ENCODE measurements at places on chromosomes 7 and 10.

DNA sequence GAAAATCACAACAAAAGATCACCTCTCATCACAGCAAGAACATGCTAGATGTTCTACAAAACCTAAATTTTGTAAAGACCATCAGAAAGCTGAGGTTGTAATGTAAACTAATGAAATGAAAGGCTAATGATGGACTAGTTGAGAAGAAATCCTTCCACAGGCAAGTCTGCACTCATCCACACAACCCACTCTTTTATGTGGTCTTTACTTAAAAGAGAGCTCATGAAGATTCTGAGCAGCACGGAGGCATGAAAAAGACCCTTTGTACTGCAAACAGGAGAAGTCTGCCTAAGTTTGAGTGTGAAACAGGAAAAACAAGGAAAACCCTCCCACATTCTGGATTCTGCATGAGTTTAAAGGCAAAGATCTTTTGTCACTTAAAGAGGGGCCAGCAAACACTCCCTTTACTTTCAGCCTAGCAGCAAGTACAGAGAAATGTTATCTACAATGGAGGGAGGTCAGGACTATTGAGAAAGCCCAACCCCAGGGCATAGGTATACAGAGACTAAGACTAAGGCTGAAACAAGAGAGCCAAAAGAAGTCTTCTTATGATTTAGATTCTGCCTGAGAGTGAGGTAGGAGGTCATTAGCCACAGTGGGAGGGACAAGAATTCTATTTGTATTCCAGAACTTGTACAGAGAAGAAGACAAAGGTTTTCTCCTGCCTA is 521.2 kb upstream of the TEX47 start:
- DNase-seq = no peak

DNA sequence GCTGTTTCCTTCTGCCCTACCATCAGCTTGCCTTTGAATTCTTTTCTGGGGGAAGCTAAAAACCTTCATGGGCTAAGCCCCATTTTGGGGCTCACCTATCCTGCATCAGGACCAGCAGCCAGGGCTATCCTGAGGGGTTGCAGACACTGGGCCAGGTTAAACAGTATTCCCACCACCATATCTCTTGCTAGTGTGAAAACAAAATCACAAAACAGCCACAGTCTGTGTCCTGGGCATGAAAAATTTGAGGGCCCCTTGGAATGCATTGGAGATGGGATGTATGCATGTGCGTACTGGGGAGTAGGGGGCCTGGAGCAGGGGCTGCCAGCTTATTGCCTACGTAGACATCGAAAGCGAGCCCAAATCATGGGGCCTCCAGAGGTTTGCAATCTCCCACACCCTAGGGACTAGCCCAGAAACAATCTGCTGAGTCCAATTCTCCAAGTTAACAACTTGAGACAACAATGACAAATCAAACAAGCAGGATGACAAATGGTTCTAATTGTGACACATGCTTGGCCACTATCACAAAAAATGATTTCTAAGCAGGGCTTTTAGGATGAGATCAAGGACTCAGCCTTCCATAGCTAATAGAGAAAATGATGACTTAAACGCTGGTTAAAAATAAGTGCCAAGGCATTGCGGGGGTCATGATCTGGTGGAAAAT is 557.1 kb downstream of the KCNMA1 start:
- no peak for DNase-seq

DNA sequence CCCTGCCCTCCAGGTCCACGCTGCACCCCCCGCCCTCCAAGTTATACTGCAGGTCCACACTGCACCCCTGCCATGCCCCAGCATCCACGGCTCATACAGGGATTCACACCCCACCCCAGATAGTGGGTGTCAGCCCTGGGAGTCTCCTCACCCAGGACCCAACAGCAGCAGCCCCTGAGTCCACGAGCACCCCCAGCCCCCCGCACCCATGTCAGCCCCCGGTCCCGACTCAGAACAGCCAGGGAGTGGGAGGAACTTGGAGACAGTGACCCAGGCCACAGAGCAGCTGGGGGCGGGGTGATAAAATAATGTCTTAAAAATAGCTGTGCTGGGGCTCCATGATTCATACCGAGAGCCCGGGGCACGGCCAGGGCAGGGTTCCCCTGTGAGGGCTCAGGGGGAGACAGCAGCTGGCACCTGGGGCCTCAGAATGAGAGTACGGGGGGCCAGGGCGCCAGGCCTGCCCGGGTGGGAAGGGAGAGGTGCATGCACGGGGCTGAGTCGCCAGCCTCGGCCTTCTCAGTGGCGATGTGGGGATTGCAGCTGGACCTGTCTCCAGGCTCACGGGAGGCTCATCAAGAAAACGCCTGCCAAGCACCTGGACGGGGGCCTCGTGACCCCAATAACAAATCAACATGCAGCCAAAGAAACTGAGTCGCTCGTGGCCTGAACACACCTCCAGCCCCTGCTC is 29.8 kb downstream of the ADAP1 start:
- DNase-seq = no peak

GRCh38 chr7:133697585-133697984 is 429.6 kb upstream of the LRGUK start:
- DNase-seq = no peak

DNA sequence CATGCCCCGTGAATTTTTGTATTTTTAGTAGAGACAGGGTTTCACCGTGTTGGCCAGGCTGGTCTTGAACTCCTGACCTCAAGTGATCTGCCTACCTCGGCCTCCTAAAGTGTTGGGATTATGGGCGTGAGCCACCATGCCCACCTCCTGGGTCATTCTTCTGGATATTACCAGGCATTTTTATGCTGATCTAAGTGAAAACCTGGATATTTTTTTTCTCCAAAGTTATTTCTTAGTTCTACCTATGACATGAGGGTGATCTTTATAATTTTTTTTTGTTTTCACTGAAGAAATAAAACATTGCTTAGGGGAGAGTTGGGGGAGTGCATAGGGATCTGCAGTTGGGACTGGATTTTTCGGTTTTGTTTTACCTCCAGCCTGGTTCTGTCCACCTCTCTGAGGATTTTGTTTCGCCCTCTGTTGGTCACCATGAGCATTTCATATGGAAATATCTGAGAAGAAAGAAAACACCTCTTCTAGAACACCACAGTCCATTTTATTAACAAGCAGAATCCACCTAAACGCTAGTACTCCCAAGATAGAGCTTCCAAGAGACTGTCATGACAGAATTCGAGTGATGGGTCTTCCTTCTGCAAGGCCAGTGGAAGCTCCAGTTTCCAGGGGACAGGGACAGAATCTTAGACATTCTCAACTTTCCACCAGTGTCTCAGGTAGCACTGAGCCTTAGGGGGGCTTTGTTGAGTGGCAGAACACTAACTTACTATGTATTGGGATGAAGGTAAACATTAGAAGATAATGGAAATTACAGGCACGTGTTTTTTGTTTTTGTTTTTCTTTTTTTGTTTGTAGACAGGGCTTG is 33.4 kb upstream of the AFAP1L2 start:
- no peak for DNase-seq

- no peak for DNase-seq
Observed at GRCh38 chr7:52749880-52750279, 285.6 kb upstream of the POM121L12 start.

- DNase-seq = no peak
Observed at GRCh38 chr7:343227-343822, 53.4 kb downstream of the FOXL3 start.

DNA sequence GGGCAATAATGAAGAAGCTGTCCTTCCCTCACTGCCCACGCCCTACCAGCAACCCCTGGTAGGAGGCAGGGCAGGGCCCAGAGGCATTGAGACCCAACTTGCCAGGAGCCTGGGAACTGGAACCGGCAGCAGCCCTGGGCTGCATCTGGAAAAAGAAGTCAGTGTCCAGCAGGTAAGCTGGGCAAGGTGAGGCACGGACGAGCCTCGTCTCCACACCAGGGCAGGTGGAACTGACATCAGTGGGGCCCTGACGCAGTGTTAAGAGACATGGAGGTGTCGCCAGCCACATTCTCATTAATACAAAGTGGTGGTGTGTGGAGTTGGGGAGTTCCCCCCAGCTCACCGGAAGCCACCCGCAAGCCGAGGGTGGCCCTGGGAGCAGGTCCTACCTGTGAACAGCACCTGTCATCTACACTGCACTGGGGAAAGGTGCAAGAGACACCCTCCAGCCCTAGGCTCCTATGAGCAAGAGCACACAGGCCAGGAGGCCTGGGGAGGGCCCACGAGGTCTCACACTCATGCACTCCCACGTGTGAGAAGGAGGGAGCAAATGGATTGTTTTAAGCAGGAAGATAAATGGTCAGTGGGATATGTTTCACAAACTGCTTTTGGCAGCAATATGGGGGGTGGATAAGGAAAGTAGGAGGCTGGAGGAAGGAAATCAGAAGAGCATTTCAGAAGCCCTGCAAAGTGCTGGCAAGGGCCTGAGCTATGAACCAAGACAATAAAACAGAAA is 53.6 kb downstream of the COBL start:
- no peak for DNase-seq

GRCh38 chr7:7785344-7785973 is 67.1 kb upstream of the RPA3 start:
- DNase-seq = no peak

GRCh38 chr7:5349005-5349380 is 66.2 kb downstream of the SLC29A4 start:
- DNase-seq = no peak

DNA sequence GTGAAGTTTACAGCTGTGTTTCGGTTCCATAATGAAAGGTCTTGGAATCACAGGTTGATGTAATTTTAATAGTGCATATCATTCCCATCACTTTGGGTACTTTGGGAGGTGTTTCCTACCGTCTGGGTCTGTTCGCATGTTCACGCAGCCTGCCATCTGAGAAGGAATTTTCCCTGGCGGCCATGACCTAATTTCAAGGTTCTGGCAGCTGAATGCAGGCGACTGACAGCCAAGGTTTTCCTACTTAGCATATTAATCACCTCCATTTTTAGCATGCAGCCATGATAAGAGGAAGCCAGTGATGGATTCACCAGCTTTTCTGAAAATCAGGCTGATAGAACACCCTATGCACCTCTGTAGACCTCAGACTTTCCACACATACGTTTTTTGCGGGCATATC is 319.1 kb upstream of the TMEM229A start:
- no peak for DNase-seq

DNA sequence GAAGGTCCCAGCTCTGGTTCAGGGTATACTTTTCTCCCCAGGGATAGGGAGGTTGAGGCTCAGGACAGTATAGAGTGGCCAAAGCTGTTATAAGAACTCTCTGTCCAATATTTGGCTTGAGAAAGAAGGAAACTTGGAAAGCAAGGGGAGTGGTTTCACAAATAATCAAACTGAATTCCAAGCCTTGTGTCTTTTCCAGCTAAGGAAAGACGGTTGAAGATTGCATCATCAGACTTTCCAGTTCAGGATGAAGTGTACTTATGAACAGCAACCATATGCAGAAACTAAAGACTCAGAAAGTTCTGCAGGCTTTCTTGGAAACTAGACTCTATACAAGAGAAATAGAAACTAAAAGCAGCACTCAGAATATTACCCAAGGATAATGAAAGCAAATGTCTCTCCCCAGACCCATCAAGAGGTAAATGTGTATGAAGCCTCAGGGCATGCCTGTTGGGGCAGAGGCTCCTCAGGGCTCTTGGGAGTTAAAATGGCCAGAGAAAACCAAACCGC is 46.4 kb downstream of the RAMP3 start:
- no peak for DNase-seq

GRCh38 chr7:156305351-156305750 is 335.2 kb upstream of the RNF32 start:
- DNase-seq = no peak

- no peak for DNase-seq
Observed at GRCh38 chr7:49324040-49324439, 399.7 kb downstream of the CDC14C start.

DNA sequence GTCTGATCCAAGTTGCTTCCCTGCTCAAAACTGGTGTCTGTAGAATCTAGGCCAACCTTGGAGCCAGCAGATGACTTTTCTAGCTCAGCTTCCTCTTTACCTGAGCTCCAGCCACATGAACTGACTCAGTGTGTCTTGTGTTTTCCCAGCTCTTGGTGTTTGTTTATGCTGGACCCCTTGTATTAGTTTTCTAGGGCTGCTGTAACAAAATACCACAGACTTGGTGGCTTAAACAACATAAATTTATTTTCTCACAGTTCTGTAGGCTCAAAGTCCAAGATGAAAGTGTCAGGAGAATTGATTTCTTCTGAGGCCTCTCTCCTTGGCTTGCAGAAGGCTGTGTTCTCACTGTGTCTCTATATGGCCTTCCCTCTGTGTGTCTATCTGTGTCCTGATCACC is 45.1 kb downstream of the LRMDA start:
- no peak for DNase-seq

- no peak for DNase-seq
Observed at GRCh38 chr10:133457100-133457841, 3.5 kb downstream of the SCART1 start.

DNA sequence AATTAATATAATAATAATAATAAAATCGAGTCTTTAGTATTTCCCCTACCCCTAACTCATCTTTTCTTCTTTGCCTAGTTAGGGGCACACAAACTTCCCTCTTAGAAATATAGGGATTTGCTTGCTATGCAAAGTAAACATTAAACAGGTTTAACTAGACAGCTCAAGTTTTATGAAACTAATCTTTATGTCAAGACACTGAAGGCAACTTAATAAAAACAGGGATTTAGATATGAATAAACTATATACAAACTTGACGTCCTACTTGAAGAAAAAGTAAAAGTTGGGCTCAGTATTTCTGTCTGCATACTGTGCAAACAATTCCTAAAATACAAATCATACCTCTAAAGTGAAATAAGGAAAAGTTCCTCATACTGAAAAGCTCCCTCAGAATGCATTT is 52.1 kb upstream of the CAV2 start:
- DNase-seq = no peak

Data from hypothalamus (tissue), 51 donors.